ENCODE measurements at places on chromosomes 1 and 21. TPM values are rescaled to one million over a fixed set of nuclear protein-coding genes. Genes with fewer than 3 reads are reported as not detected.

- H3K4me3 ChIP-seq: peak within 1 kb of the TSS; percentile 6
- DNase-seq: peak; percentile 40
- no peak within 1 kb of the TSS for H3K27ac ChIP-seq
- peaks cover 2% of the 10 kb centered on the region for H3K4me1 ChIP-seq
Observed at GRCh38 chr1:17119076-17119772, at the start of gene PADI2. Gene PADI2 (minus strand): TSS chr1:17119451. CDS start chr1:17119371, 80 bp downstream.

S100A14 gene
- 0.40 TPM for polyA plus RNA-seq

GRCh38 chr1:245771511-245772281, 616.9 kb downstream of the KIF26B start:
- H3K4me1 ChIP-seq: peaks cover 1% of the 10 kb centered on the region
- H3K27me3 ChIP-seq: no peaks in the 10 kb centered on the region
- H3K27ac ChIP-seq: no peak overlapping the region
- no peak for DNase-seq
- no peaks in the 10 kb centered on the region for H3K36me3 ChIP-seq

DNA sequence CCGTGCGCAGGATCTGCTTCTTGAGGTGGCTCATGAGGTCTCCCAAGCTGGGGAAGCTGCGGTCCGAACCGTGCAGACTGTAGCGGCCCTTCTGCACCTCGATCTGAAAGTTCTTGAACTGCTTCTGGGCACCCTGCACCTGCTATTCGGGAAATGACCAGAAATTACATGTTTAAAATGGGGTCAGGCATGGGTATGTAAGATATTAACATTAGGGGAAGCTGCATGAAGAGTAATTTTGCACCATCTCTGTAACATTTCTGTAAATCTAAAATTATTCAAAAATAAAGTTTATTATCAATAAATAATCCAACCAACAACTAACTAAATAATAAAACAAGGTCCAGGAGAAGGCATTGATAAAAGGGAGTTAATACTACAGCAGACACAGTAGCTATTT, 110.7 kb downstream of the RAVER2 start:
- H3K27ac ChIP-seq: no peak overlapping the region
- H3K36me3 ChIP-seq: no peaks in the 10 kb centered on the region
- no peaks in the 10 kb centered on the region for H3K27me3 ChIP-seq
- H3K4me3 ChIP-seq: no peak overlapping the region
- no peak for DNase-seq

DNA sequence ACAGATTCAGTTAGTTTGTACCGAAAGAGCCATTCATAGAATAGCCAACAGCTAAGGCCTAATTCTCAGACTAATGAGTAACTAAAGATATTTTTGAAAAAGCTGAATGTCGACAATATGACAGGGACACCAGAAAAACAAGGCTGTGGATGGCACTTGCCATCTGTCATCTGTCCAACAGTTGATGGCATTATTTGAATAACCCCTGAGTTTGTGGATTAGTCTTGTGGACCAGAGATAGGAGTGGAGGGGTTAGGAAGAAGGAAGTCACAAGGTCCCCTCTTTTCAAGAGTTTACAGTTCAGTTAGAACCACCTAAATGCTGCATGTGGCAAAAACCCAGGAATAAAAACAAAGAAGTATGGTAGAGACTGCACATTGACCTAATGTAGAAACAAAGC, 356.5 kb upstream of the DUSP10 start:
- no peaks in the 10 kb centered on the region for H3K27me3 ChIP-seq
- DNase-seq: no peak
- no peaks in the 10 kb centered on the region for H3K4me1 ChIP-seq
- H3K4me3 ChIP-seq: no peak overlapping the region

- no peaks in the 10 kb centered on the region for H3K36me3 ChIP-seq
- no peak overlapping the region for H3K4me3 ChIP-seq
- H3K27ac ChIP-seq: no peak overlapping the region
- H3K27me3 ChIP-seq: no peaks in the 10 kb centered on the region
Observed at GRCh38 chr1:205986292-205986691, 16.9 kb downstream of the RAB7B start.

- H3K27me3 ChIP-seq: no peaks in the 10 kb centered on the region
- no peak for DNase-seq
- no peak overlapping the region for H3K27ac ChIP-seq
Observed at GRCh38 chr1:215523906-215524305, 43.2 kb upstream of the KCTD3 start.

- no peak overlapping the region for H3K4me3 ChIP-seq
- no peaks in the 10 kb centered on the region for H3K27me3 ChIP-seq
- H3K36me3 ChIP-seq: no peaks in the 10 kb centered on the region
- DNase-seq: no peak
Observed at GRCh38 chr1:45442272-45442671, 48.7 kb downstream of the TESK2 start.

DNA sequence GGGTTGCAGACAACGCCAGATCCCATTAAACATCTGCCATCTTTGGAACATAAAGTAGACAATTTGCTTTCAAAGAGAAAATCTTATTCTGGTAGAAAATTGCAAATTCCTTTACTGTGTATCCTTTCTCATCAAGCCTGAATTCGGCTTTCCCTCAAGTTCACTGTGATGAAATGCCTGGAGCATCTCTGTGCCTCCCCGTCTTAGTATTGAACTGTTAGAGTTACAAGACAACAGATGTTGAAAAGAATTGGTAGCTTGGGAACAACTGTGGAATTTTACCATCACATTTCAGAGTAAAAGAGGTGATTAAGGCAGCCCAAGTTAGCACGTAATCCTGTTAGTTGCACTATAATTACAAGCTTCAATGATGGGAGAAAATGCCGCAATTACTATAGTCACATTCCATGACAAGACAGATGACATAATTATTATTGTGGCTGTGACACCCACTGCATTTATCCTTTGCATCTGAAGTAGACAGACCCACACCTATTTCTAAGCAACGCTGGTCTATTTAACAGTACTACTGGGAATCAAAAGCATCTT, 54.4 kb upstream of the B3GALNT2 start:
- H3K4me3 ChIP-seq: no peak overlapping the region
- H3K27me3 ChIP-seq: no peaks in the 10 kb centered on the region
- no peaks in the 10 kb centered on the region for H3K4me1 ChIP-seq
- DNase-seq: no peak
- no peak overlapping the region for H3K27ac ChIP-seq
- no peaks in the 10 kb centered on the region for H3K36me3 ChIP-seq

GBP1 gene
- polyA plus RNA-seq: 41.7 TPM

PTGER3 gene
- 8.9 TPM for polyA plus RNA-seq

CFHR4 gene
- polyA plus RNA-seq: not detected

DNA sequence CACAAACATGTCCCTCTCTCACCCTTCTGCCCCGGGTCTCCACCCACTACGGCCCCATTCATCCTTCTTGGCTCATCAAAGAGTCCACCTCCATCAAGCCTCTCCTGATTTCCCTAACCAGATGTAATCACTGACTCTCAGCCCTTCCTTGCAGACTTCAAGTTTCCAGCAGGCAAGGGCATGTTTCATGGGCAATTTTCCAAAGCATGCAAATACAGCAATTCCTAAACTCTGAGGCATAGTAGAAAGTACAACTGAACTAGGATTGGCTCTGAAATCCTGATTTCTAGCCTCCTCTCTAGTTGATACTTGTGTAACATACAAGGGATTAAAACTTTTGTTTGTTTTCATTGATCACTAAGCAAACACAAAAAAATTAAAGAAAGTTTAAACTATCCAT, 109.1 kb upstream of the GADD45A start:
- no peak overlapping the region for H3K27ac ChIP-seq
- H3K36me3 ChIP-seq: no peaks in the 10 kb centered on the region
- DNase-seq: no peak
- H3K4me3 ChIP-seq: no peak overlapping the region
- H3K4me1 ChIP-seq: peaks cover 7% of the 10 kb centered on the region
- no peaks in the 10 kb centered on the region for H3K27me3 ChIP-seq

DNA sequence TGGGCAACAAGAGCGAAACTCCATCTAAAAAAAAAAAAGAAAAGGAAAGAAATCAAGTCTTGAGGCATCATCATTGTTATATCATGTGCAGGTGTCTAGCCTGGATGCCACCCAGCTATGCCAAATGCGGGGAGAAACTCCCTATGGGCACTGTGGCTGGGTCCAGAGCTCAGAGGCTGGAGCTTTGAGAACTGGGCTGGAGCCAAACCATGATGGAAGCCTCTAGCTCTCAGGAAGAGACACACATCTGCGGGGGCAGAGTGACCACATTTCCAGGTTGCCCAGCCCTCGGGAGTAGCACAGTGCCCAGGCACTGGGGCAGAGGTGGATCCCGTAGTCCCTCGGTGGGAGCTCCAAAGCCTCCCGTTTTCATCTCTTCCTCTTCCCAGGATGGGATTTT, 58.9 kb downstream of the COL18A1 start:
- no peak for DNase-seq
- no peaks in the 10 kb centered on the region for H3K27me3 ChIP-seq
- H3K4me3 ChIP-seq: no peak overlapping the region
- H3K36me3 ChIP-seq: no peaks in the 10 kb centered on the region
- H3K27ac ChIP-seq: no peak overlapping the region

C1orf226 gene
- polyA plus RNA-seq: 3.4 TPM

DNA sequence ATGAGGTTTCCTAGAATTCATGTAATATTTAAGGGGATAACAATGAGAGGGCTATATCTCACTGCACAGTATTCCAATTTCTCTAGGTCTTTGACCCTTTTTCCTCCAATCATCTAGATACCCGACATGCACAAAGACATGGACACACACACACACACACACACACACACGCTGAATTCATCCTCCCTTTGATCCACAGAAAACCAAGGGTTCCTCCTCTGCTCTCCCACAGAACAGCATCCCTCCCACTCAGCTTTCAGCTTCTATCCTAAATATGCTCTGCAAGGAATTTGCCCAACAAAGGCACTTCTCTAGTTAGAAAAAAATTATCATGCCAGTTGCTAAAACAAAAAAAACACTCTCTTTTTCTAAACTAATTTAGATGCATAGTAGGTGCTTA, 231.7 kb downstream of the RGS7 start:
- H3K27ac ChIP-seq: no peak overlapping the region
- H3K36me3 ChIP-seq: no peaks in the 10 kb centered on the region
- no peaks in the 10 kb centered on the region for H3K27me3 ChIP-seq
- no peaks in the 10 kb centered on the region for H3K4me1 ChIP-seq

GRCh38 chr1:26950602-26951001, 9.7 kb downstream of the KDF1 start:
- DNase-seq: no peak
- H3K36me3 ChIP-seq: no peaks in the 10 kb centered on the region
- H3K4me1 ChIP-seq: peaks cover 2% of the 10 kb centered on the region
- H3K27me3 ChIP-seq: no peaks in the 10 kb centered on the region
- H3K4me3 ChIP-seq: no peak overlapping the region

DNA sequence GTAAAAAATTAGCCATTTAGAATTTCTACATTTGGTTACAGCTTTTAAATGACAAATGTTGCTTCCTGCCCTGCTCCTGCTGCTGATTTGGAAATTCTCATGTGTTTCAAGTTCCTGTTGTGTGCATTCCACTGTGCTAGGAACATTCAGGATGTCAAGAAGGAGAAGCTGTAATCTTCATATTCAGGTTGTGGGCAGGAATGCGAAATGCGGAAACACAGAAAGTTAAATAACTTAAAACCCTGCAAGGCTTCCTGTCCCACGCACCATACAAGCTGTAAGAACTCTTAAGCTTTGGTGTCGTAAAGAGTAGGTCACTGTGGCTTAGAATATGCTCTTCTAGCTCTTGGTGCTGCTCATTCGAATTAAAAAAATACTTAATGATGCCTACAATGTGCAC, 52.6 kb downstream of the S100B start:
- H3K36me3 ChIP-seq: no peaks in the 10 kb centered on the region
- no peak overlapping the region for H3K27ac ChIP-seq
- no peak for DNase-seq
- no peak overlapping the region for H3K4me3 ChIP-seq

- no peak for DNase-seq
- H3K4me1 ChIP-seq: peaks cover 7% of the 10 kb centered on the region
- no peaks in the 10 kb centered on the region for H3K27me3 ChIP-seq
- no peak overlapping the region for H3K4me3 ChIP-seq
- no peaks in the 10 kb centered on the region for H3K36me3 ChIP-seq
Observed at GRCh38 chr1:183242556-183242955, 56.5 kb downstream of the LAMC2 start.

- H3K4me3 ChIP-seq: peak overlapping the region; percentile 89
- H3K36me3 ChIP-seq: no peaks in the 10 kb centered on the region
- peaks cover 9% of the 10 kb centered on the region for H3K4me1 ChIP-seq
- no peaks in the 10 kb centered on the region for H3K27me3 ChIP-seq
Observed at GRCh38 chr1:10209590-10209904, 823 bp upstream of the KIF1B start.

DNA sequence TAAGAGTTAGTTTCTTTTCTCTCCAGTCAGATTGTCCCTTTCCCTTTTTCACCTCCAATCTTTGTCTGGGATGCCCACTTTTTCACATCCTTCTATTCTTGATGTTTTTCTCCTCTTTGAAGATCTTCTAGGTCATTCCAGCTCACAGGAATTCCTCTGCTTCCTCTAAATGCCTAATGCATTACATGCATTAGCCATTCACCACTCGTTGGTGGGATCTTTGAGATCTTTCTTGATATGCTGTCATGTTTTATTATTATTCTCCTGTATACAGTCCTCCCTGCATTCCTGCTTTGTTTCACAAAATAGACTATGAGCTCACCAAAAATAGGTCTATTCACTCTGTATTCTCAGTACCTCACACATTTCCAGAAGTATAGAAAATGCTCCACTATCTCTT, 129.0 kb downstream of the LYPLAL1 start:
- H3K36me3 ChIP-seq: no peaks in the 10 kb centered on the region
- no peaks in the 10 kb centered on the region for H3K27me3 ChIP-seq
- no peak overlapping the region for H3K4me3 ChIP-seq
- H3K4me1 ChIP-seq: no peaks in the 10 kb centered on the region
- no peak overlapping the region for H3K27ac ChIP-seq
- no peak for DNase-seq

GRCh38 chr21:36994501-36995158, 11.9 kb upstream of the RIPPLY3 start:
- H3K27ac ChIP-seq: no peak overlapping the region
- no peak overlapping the region for H3K4me3 ChIP-seq
- H3K36me3 ChIP-seq: no peaks in the 10 kb centered on the region
- DNase-seq: no peak

- no peak for DNase-seq
- H3K36me3 ChIP-seq: no peaks in the 10 kb centered on the region
- H3K4me3 ChIP-seq: no peak overlapping the region
Observed at GRCh38 chr1:38009088-38009840, 3.3 kb upstream of the UTP11 start.

GRCh38 chr21:44897326-44898010, 23.2 kb downstream of the ITGB2 start:
- H3K36me3 ChIP-seq: no peaks in the 10 kb centered on the region
- H3K4me3 ChIP-seq: no peak overlapping the region
- H3K4me1 ChIP-seq: no peaks in the 10 kb centered on the region
- no peak for DNase-seq
- no peak overlapping the region for H3K27ac ChIP-seq

GRCh38 chr1:203289281-203289981, 15.9 kb upstream of the BTG2 start:
- peaks cover 23% of the 10 kb centered on the region for H3K4me1 ChIP-seq
- no peaks in the 10 kb centered on the region for H3K36me3 ChIP-seq
- no peak overlapping the region for H3K4me3 ChIP-seq
- peak overlapping the region; percentile 90 for H3K27ac ChIP-seq

Data from ovary (tissue), 10 donors.